ENCODE measurements at places on chromosomes 2 and 18.

GRCh38 chr2:193428336-193428818 is 1233.6 kb upstream of the TMEFF2 start:
- DNase-seq, result no peak

GRCh38 chr2:172079416-172079815 is 5.9 kb upstream of the DLX1 start:
- DNase-seq, result no peak

- DNase-seq, result no peak
Measured at GRCh38 chr2:100928235-100928634, 73.9 kb upstream of the RPL31 start.

DNA sequence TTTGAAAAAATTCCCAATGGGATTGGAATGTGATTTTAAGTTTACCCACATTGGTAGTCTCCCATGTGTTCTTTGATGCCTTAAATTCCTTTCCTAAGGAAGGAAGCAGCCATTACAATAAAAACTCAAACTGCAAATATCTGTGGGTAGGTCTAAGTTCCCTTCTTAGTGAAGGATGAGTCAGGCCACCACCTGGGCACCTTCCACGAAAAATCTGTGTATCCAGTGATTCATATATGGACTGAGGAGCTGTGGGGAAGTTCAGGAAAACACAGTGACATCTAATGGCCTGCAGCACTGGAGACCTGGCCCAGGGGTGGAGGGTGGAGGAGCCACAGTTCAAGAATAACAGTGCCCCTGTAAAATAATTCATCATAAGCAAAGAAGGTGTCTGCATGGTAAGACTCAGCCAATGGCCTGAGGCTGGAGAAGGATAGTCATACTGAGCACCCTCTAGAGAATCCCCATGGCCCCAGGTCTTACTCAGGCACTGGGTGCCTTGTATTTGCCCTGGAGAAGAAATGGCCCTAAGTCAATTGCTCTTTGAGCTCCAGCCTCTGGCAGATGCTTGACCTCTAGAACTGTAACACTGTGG is 248.6 kb downstream of the SP3 start:
- DNase-seq, result peak; percentile 33

DNA sequence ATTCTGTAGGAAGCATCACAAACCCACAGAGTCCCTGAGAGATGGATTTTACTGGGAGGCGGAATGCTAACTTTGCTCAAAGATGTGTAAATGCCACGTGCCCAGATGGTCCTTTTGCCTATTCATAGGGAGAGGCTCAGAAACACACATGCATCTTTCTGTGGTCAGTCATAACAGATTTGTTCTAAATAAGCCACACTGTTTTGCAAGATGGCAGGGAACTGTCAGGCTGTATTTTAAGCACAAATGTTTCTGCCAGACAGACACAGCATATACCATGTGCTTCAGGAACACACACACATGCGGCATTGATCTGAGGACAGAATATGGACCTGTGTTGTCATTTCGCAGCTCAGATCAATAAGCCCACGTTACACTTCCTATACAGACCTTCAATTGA is 312.0 kb downstream of the GPD2 start:
- no peak for DNase-seq

- no peak for DNase-seq
Measured at GRCh38 chr2:227366769-227367426, 12.2 kb downstream of the TM4SF20 start.

- DNase-seq, result no peak
Measured at GRCh38 chr2:150824118-150824517, 336.7 kb upstream of the RND3 start.

DNA sequence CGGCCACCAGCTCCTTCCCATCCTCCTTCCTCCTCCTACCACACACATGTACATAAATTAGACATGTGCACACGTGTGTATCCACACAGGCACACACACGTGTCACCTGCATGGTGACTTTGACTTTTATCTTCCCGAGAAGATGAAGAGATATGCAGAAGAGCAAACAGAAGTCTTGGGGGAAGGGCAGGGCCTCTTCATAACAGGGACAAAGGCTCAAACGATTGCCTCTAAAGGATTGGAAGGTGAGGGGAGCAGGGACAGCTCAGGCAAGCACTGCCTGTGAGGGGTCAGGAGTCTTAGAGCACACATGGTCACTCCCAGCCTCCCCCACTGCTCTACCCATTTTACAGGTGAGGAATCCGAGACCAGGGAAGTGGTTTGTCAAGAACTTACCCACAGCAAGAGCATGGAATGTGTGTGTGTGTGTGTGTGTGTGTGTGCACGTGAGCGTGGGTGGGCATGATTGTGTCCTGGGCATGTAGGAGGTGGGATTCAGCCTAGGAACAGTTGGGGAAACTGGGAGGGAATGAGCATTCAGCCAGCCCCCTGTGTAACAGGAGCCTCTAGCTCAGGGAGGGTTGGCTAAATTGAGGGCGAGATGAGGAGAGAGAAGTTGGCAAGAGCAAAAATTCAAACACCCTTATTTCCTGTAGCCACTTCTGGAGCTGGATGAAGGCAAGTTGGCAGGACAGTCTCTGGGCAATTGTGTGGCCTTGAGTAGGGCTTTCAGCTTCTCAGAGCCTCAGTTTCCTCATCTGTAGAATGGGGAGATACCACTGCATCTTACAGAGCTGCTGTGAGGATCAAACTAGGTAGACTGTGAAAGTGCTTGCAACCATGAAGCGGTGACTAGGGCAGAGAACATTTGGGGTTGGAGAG is 24.2 kb downstream of the CIB4 start:
- DNase-seq, result no peak

GRCh38 chr2:74029714-74030397 is 45.1 kb downstream of the TET3 start:
- no peak for DNase-seq

DNA sequence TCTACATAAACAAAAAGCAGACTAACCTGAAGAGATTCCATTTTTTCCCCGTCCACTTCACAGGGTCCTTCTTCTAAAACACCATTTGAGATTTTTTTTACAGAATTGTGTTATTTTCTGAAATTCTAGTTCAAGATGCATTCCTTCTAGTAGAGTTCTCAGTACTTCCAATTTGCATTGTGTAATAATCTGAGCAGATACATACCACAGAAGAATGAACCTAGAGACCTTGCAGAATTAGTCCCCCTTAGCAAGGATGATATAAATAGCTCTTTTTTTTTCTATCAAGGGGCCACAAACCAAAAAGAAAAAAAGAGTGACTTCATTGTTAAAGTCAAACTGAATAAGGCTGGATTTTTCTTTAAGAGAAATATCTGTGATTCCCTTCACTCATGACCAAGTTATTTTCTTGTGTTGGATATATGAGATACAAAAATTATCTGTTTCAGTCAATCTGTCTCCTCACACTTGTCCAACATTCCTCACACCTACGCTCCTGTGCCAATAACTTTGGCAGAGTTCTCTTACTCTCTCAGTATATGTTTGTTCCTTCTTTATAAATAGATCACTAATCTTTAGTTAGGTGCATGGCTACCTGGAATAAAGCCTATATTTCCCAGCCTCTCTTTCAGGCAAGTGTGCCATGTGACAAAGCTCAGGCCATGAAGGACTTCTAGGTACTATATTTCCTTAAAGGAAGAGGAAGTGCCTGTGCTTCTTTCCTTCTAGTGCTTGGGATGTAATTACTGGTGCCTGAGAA is 183.5 kb downstream of the ZNF385B start:
- no peak for DNase-seq

DNA sequence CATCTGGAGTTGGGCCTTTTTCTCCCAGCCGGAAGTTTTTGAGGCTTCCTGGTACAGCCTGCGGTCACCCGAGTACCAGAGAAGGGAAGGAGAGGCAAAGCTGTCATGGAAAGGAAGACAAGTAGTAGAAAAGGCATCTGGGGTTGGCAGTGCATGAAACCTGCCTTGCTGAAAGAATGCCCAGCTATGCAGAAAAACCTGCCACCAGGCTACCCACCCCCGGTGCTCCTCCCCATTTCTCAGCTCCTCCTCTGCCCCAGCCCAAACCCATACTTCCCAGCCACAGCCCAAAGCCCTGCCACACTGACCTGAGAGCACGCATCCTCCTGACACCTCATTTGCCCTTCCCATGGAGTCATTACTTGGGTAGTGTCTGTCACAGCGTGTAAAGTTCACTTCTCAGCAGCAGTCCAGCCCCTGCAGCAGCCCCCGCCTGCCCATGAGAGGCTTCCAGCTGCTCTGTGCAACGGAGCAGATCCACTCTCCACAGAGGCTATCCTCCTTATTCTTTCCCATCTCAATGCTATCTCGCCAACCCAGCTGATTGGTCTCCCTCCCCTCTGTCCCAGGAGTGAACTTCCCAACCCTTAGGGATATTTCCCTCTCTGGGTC is 40.4 kb upstream of the MAL start:
- no peak for DNase-seq

- peak; percentile 29 for DNase-seq
Measured at GRCh38 chr18:48300463-48300961, 108.7 kb downstream of the ZBTB7C start.

GRCh38 chr2:168008646-168009195 is 238.7 kb downstream of the STK39 start:
- no peak for DNase-seq

- no peak for DNase-seq
Measured at GRCh38 chr2:46142546-46143428, 154.4 kb upstream of the EPAS1 start.

DNA sequence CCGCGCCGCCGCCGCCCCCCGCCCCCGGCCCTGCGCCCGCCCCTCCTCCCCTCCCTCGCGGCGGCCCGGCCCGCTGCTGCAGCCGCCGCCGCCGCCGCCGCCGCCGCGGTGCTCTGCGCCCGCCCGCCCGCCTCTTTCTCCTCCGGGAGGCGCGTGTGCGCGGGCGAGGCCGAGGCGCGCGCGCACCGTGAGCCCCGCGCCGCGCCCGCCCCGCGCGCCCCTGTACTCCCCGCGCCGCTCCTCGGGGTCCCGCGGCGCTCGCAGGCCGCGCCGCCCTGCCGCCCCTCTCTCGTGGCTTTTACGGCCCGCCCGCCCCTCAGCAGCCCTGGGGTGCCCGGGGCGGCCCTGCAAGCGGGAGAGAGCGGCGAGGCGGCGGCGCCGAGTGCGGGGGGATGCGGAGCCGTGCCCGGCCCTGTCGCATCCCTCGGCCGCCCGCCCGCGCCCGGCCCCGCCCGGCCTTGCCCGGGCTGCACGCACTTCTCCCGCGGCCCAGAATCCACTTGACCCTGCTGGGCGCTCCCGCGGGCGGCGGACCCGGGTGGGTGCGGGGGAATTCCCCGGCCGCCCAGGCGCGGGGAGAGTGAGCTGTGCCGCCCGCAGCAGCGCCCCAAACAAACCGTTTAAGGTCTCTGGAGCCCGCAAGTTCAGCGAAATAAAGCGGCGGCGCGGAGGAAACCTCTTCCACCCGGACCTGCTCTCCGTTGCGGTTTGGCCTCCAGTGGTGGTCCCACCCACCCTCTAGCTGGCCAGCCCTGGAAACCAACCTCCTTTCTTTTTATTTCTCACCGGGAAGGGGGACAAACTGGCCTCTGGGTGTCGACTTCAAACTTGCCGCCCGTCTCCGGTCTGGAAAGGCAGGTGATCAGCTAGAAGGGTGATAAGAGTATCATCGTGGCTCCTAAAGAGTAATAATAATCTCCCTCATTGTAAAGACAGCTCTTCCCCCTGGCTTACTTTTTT is 37.4 kb downstream of the AFF3 start:
- DNase-seq, result no peak

- no peak for DNase-seq
Measured at GRCh38 chr18:63199743-63200241, 119.8 kb downstream of the BCL2 start.

DNA sequence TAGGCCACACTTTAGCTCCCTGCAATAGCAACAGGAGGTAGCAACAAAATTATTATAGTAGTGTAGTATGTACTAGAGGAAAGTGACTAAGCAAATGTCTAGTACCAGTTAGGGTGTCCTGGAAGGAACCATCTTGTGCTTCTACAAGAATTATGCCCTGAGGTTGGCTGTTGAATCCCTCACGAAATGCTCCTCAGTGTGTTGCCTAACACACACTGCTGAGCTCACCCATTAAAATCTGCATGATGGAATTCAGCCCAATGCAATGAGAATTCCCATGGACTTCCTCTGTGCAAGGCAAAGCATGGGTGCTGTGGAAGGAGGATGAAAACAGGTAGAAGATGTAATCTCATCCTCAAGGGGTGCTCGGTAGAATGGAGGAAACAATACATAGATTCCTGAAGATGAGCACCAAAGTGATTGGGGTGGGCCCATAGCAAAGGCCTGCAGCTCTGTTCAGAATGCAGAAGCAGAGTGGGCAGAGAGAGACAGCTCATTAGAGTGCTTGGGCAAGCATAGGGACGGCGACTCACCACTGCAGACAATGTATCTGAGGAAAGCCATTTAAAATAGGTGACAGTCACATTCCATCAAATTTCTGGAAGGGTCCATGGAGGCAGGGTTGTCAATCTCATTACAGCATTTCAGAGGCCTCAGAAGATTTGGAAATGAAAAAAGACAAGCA is 1.2 kb upstream of the UGT1A7 start:
- no peak for DNase-seq

DNA sequence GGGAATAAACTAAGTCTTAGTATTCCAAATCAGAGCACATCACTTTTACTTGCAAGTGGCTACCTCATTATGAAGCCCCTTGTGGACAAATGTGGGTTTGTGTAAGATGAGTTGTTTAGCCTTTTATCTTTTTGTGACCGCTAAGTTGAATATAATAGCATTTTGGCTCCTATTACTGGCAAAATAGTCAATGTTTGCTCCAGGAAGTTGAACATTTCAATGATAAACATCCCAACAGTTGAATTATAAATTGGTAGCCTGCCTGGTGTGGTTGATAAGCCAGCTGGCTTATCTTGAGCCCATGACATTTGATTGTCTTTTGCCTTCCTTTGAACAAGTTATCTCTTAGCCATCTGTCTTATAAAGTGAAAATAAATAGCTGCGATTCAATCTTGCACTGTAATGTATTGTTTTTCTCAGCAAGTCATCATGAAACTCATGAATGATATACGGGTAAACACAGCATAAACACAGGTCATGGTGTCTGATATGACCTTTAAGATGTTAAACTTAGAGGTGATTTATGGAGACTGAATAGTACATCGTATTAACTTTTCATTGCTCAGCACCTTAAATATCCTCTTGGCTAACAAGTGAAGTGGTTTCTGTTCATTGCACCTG is 338.4 kb downstream of the SOCS6 start:
- DNase-seq, result no peak

- DNase-seq, result no peak
Measured at GRCh38 chr2:16655905-16656642, 9.6 kb downstream of the CYRIA start.

DNA sequence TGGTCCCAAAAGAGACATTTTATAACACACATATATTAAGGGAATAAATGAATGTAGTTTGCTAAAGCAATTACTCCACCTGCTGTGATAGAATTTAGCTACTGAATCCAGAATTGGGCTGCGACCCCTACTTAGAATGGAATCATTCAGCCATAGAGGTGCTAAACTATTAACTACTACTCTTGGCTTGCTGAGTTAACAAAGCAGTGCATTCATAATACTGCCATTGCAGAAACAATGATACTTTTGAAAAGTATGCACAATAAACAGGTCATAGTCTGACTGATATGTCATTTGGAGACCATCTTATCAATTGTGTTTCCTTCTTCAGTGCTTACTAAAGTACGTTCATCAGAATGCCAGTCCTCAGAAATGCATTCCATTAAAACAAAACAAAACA is 273.6 kb downstream of the PIEZO2 start:
- DNase-seq, result no peak

- DNase-seq, result no peak
Measured at GRCh38 chr18:60113396-60113795, 213.6 kb downstream of the PMAIP1 start.

GRCh38 chr2:162925595-162925994 is 87.0 kb upstream of the KCNH7 start:
- no peak for DNase-seq
